ENCODE measurements at places on chromosomes 7 and 10. TPM values are rescaled to one million over a fixed set of nuclear protein-coding genes. Genes with fewer than 3 reads are reported as not detected.

Gene ALOX5
- 2.7 TPM for total RNA-seq

Gene NOS3
- 6.7 TPM for total RNA-seq

Gene CUBN
- total RNA-seq, result 0.68 TPM

Gene FEZF1
- total RNA-seq, result not detected

Gene GATA3
- 1.1 TPM for total RNA-seq

Gene ARHGAP22
- total RNA-seq, result 2.9 TPM

Gene EBLN1
- not detected for total RNA-seq

- H3K4me3 ChIP-seq, result no peak overlapping the region
- no peak overlapping the region for H3K27ac ChIP-seq
- H3K36me3 ChIP-seq, result peaks cover 4% of the 10 kb centered on the region
- peaks cover 5% of the 10 kb centered on the region for H3K4me1 ChIP-seq
Observed at GRCh38 chr10:45657033-45657926, 15.3 kb downstream of the ZFAND4 start.

- DNase-seq, result no peak
- H3K4me3 ChIP-seq, result no peak overlapping the region
- no peaks in the 10 kb centered on the region for H3K27me3 ChIP-seq
- peaks cover 22% of the 10 kb centered on the region for H3K4me1 ChIP-seq
- peaks cover 9% of the 10 kb centered on the region for H3K36me3 ChIP-seq
Observed at GRCh38 chr7:51079494-51079893, 237.1 kb downstream of the COBL start.

GRCh38 chr10:46077141-46077554, 31.1 kb upstream of the MSMB start:
- no peaks in the 10 kb centered on the region for H3K4me1 ChIP-seq
- no peaks in the 10 kb centered on the region for H3K36me3 ChIP-seq
- H3K4me3 ChIP-seq, result no peak overlapping the region
- DNase-seq, result no peak
- no peaks in the 10 kb centered on the region for H3K27me3 ChIP-seq

DNA sequence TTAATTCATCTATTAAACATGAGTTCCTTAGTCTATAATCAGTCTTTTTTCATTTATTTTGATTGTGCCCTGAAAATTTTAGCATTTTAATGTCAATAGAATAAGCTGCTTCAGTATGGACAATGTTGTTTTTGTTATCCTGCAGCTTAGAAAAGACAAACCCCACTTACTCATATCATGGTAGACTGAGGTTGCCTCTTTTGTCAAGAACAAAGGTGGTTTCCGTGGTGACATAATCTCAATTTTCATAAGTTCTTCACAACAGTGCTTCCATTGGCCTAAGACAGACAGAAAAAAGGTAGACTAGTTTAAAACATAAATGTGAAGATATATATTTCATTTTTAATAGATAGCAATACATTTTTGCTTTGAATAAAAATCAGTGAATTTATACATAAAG, 69.1 kb downstream of the RTKN2 start:
- no peak overlapping the region for H3K4me3 ChIP-seq
- no peaks in the 10 kb centered on the region for H3K4me1 ChIP-seq
- no peak overlapping the region for H3K27ac ChIP-seq
- no peaks in the 10 kb centered on the region for H3K27me3 ChIP-seq
- DNase-seq, result no peak
- no peaks in the 10 kb centered on the region for H3K36me3 ChIP-seq

- no peak for DNase-seq
- no peak overlapping the region for H3K27ac ChIP-seq
- no peaks in the 10 kb centered on the region for H3K36me3 ChIP-seq
- no peak overlapping the region for H3K4me3 ChIP-seq
- peaks cover 2% of the 10 kb centered on the region for H3K27me3 ChIP-seq
Observed at GRCh38 chr10:104077247-104077646, 8.4 kb downstream of the COL17A1 start.

- H3K27ac ChIP-seq, result no peak overlapping the region
- H3K4me3 ChIP-seq, result no peak overlapping the region
- H3K4me1 ChIP-seq, result peaks cover 4% of the 10 kb centered on the region
- DNase-seq, result no peak
- no peaks in the 10 kb centered on the region for H3K36me3 ChIP-seq
Observed at GRCh38 chr10:112791447-112791846, 158.6 kb upstream of the TCF7L2 start.

GRCh38 chr10:105514106-105514505, 873.0 kb downstream of the SORCS3 start:
- no peak overlapping the region for H3K27ac ChIP-seq
- H3K4me3 ChIP-seq, result no peak overlapping the region
- no peak for DNase-seq
- no peaks in the 10 kb centered on the region for H3K27me3 ChIP-seq

GRCh38 chr10:22597138-22597537, 117.2 kb downstream of the PIP4K2A start:
- no peaks in the 10 kb centered on the region for H3K4me1 ChIP-seq
- no peak overlapping the region for H3K27ac ChIP-seq
- H3K4me3 ChIP-seq, result no peak overlapping the region
- no peaks in the 10 kb centered on the region for H3K27me3 ChIP-seq

GRCh38 chr10:98115031-98115787, 19.2 kb upstream of the R3HCC1L start:
- H3K36me3 ChIP-seq, result no peaks in the 10 kb centered on the region
- H3K27ac ChIP-seq, result no peak overlapping the region
- DNase-seq, result no peak
- no peaks in the 10 kb centered on the region for H3K27me3 ChIP-seq

- H3K36me3 ChIP-seq, result peaks cover 3% of the 10 kb centered on the region
- H3K4me1 ChIP-seq, result peaks cover 8% of the 10 kb centered on the region
- H3K27ac ChIP-seq, result peak overlapping the region; percentile 68
- no peaks in the 10 kb centered on the region for H3K27me3 ChIP-seq
Observed at GRCh38 chr7:44225566-44226395, 25.0 kb downstream of the YKT6 start.

DNA sequence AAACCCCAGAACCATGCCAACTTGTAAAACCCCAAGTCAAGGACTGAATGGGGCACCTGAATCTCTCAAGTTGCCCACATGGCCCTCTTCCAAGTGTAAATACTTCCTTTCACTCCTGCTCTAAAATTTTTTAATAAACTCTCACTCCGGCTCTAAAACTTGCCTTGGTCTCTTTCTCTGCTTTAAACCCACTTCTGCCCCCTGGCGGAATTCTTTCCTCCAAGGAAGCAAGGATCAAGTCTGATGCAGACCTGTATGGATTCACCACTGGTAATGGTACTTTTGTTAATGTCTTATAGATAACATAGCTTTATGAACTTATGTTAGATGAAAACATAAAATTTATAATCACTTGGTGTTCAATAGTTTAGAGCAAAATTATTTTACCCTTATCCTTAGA, 33.8 kb downstream of the SLC16A9 start:
- H3K4me3 ChIP-seq, result no peak overlapping the region
- peaks cover 11% of the 10 kb centered on the region for H3K4me1 ChIP-seq
- no peaks in the 10 kb centered on the region for H3K27me3 ChIP-seq
- H3K36me3 ChIP-seq, result no peaks in the 10 kb centered on the region

GRCh38 chr10:29720149-29720548, 85.4 kb upstream of the SVIL start:
- H3K4me3 ChIP-seq, result no peak overlapping the region
- peaks cover 33% of the 10 kb centered on the region for H3K4me1 ChIP-seq
- H3K27ac ChIP-seq, result no peak overlapping the region
- no peaks in the 10 kb centered on the region for H3K27me3 ChIP-seq

DNA sequence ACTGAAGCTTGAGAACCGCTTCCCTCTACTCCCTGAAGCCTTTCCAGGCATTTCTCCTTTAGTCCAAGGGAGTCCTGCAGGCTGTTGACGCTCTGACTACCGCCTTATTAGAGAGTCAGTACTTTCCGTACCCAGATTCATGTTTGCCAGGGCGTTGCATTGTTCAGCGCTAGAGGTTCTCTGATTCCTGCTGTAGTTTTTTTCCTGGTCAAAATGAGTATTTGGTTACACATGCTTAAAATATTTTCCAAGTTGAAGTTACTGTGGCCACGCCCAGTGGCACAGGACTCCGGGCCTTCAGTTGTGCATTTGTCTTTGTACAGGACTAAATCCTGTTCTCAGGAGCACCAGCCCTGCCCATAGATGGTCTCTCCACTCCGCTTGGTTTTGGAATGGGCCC, 7.9 kb downstream of the MTURN start:
- DNase-seq, result peak; percentile 37
- peaks cover 44% of the 10 kb centered on the region for H3K4me1 ChIP-seq
- H3K27me3 ChIP-seq, result no peaks in the 10 kb centered on the region
- no peaks in the 10 kb centered on the region for H3K36me3 ChIP-seq
- H3K4me3 ChIP-seq, result peak overlapping the region; percentile 42

DNA sequence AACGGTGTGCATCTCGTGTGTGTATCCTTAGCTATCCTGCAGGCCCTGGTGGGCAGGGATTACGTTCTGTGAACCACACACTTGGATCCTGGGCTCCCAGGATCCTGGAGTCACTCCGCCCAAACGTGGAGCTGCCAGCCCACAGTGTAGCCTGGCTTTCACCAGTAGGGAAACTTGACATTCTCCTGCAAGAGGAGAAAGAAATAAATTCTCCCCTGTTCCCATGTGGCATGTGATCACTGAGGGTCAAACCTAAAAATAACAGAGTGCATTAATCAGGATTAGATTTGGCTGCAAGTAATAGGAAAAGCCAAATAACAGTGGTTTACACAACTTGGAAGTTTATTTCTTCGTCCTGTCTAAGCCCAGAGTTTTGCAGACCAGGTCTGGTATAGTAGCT, 32.3 kb downstream of the PALD1 start:
- H3K4me3 ChIP-seq, result no peak overlapping the region

DNA sequence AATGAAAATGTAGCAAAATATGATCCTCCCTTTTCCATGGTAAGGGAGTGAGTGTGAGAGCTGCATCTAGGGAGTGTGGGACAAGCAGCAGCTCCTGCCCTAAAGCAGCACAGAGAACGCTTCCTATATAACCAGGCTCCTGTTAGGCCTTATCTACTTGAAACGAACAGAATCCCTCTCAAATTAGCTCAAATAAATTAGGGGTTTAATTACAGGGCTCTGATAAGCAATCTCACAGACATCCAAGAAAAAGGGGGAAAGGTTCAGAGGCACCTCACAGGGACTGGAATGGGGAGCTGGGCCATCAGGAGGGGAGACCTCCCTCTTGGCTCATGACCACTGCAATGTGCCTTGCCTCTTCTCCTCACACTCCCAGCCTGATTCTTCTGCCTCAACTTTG, 57.9 kb downstream of the PLPP4 start:
- no peak overlapping the region for H3K27ac ChIP-seq
- DNase-seq, result no peak
- H3K27me3 ChIP-seq, result no peaks in the 10 kb centered on the region
- no peak overlapping the region for H3K4me3 ChIP-seq
- H3K36me3 ChIP-seq, result no peaks in the 10 kb centered on the region
- H3K4me1 ChIP-seq, result no peaks in the 10 kb centered on the region

DNA sequence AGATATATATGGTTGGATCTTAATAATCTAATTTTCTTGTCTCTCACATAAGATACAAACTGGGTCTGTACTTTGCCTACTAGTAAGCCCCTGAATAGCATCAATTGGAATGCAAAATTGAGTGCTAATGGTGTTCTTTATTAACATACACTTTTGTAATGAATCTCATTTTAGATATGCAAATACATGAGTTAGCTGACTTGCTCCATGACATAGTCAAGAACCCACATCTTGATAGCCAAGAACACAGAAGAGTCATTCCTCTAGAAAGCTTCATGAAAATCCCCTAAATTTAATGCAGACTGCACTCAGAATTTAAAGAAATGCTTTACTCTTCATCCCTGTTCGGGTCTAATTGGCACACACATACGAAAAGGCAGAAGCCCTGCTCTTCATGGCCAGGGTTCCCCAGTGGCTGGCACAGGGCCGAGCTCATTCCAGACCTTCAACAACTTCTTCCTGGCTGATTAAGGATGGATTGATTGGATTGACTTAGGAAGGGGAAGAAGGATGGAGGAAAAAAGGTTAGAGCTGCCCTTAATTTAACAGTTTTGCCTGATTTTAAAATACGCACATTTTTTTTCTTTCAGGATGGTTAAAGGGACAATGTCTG, 431.1 kb upstream of the KLF6 start:
- no peak overlapping the region for H3K4me3 ChIP-seq
- no peak overlapping the region for H3K27ac ChIP-seq
- H3K27me3 ChIP-seq, result no peaks in the 10 kb centered on the region
- no peaks in the 10 kb centered on the region for H3K4me1 ChIP-seq

GRCh38 chr7:22604246-22604645, 104.3 kb upstream of the STEAP1B start:
- no peaks in the 10 kb centered on the region for H3K27me3 ChIP-seq
- DNase-seq, result no peak
- H3K27ac ChIP-seq, result no peak overlapping the region
- H3K36me3 ChIP-seq, result no peaks in the 10 kb centered on the region
- peaks cover 3% of the 10 kb centered on the region for H3K4me1 ChIP-seq

DNA sequence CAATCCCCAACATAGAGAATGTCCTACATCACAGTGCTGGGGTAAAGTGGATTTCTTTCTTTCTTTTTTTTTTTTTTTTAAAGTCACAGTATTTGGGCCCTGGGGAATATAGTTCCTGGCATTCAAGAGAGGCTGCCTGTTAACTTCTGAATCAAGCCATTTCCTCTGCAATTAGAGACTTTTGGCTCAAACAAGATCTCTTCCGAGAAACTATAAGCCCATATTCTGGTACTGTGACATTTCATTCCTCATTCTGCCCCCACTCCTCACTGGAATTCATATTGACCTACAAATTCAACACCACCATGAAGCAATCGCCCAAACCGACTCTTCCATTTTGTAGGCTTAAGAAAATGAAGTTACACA, 187.4 kb downstream of the PHTF2 start:
- no peaks in the 10 kb centered on the region for H3K4me1 ChIP-seq
- no peaks in the 10 kb centered on the region for H3K27me3 ChIP-seq
- H3K36me3 ChIP-seq, result no peaks in the 10 kb centered on the region
- H3K27ac ChIP-seq, result no peak overlapping the region

DNA sequence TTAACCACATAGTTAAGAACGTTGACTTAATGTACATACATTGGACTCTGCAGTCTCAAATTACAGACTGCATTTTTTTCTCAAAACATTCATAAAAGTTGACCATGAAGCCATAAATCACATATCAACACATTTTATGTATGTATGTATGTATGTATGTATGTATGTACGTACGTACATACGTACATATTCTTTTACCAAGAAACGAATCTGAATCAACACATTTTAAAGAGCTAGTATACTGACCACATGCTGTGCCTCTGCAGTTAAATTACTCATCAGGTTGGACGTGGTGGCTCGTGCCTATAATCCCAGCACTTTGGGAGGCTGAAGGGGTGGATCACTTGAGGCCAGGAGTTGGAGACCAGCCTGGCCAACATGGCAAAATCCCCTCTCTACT, 105.8 kb downstream of the GPR158 start:
- no peaks in the 10 kb centered on the region for H3K36me3 ChIP-seq
- H3K27ac ChIP-seq, result no peak overlapping the region
- no peak for DNase-seq
- H3K4me3 ChIP-seq, result no peak overlapping the region

GRCh38 chr10:33129996-33130386, 172.0 kb upstream of the ITGB1 start:
- H3K4me1 ChIP-seq, result peaks cover 6% of the 10 kb centered on the region
- H3K27ac ChIP-seq, result no peak overlapping the region
- no peaks in the 10 kb centered on the region for H3K36me3 ChIP-seq
- H3K4me3 ChIP-seq, result no peak overlapping the region
- DNase-seq, result no peak

GRCh38 chr7:47438411-47439029, 143.4 kb downstream of the TNS3 start:
- no peak for DNase-seq
- H3K27me3 ChIP-seq, result no peaks in the 10 kb centered on the region
- H3K4me3 ChIP-seq, result no peak overlapping the region
- peaks cover 9% of the 10 kb centered on the region for H3K36me3 ChIP-seq

Measured in psoas muscle (tissue), 8 donors.